Stomach (tissue), 19 donors: ENCODE measurements at places on chromosomes 3 and 15. TPM values are rescaled to one million over a fixed set of nuclear protein-coding genes. Genes with fewer than 3 reads are reported as not detected.

Gene AGBL1
- total RNA-seq, result not detected

Gene ACSBG1
- not detected for total RNA-seq

Gene PLIN1
- total RNA-seq, result 4.3 TPM

Gene KLHL40
- total RNA-seq, result not detected
